Stimulated activated naive B cell treated with anti-CD40 and anti-IgM and Interleukin-4, amounts not matched to agents 10 μg/mL and 1 μg/mL and 100 μg/mL, for 72 hours (primary cell): ENCODE measurements at places on chromosomes 3 and 15.

DNA sequence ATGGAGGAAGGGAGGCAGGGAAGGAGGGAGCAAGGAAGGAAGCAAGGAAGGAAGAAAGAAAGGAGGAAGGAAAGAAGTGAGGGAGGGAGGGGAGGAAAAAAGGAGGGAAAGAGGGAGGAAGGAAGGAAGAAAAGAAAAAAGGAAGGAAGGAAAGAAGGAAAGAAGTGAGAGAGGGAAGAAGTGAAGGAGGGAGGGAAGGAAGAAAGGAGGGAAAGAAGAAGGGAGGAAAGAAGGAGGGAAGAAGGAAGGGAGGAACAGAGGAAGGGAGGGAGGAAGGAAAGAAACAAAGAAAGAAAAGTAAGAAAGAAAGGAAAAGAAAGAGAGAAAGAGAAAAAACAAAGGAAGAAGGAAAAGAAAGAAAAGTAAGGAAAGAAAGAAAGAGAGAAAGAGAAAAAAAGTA is 183.0 kb upstream of the SLC24A5 start:
- no peak overlapping the region for H3K4me3 ChIP-seq
- no peak overlapping the region for H3K27ac ChIP-seq
- no peaks in the 10 kb centered on the region for H3K4me1 ChIP-seq
- no peak for DNase-seq
- no peaks in the 10 kb centered on the region for H3K36me3 ChIP-seq
- no peaks in the 10 kb centered on the region for H3K27me3 ChIP-seq

- DNase-seq: no peak
- H3K4me1 ChIP-seq: peaks cover 9% of the 10 kb centered on the region
- H3K27me3 ChIP-seq: peaks cover 19% of the 10 kb centered on the region
- H3K36me3 ChIP-seq: no peaks in the 10 kb centered on the region
These were observed 346.3 kb upstream of the MDFIC2 start for GRCh38 chr3:70658513-70659310.

DNA sequence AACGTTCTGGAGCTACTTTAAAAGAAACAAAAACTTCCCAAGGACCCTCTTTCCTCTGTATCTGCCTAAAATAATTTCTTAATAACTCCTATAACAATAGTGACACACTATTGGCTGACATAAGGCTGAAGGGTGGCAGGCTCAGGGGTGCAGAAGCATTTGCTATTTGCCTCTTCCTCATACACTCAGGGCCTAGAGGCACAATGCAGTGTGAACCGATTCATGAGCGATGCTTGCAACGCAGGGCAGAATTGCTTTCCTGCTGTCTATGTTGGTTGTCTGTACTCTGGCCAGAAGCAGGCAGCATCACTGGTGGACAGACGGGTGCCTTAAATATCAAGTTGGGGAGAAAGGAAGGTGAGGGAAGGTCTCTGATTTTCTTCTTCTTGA is 157.4 kb downstream of the AGBL1 start:
- peaks cover 22% of the 10 kb centered on the region for H3K27me3 ChIP-seq
- H3K36me3 ChIP-seq: no peaks in the 10 kb centered on the region
- H3K4me1 ChIP-seq: peaks cover 2% of the 10 kb centered on the region
- H3K4me3 ChIP-seq: no peak overlapping the region
- DNase-seq: no peak

DNA sequence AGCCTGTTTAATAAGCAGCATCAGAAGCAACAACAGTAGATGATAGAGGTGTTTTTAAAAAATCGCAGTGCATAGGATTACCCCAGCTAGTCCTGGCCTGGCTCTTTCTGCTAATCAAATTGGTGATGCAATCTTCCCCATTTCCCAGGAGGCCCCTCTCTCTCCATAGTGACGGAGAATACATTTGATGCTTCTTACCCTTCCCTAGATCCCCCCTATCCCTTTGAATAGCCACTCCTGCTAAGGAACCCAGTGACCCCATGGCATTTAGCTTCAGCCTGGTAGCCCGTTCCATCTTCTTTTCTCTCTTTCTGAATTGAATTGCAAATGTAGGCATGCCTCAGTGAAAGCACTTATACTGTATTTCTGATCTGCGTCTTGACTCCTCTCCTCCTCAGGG is 223.6 kb upstream of the GAP43 start:
- no peaks in the 10 kb centered on the region for H3K36me3 ChIP-seq
- no peak overlapping the region for H3K4me3 ChIP-seq
- H3K27me3 ChIP-seq: no peaks in the 10 kb centered on the region

GRCh38 chr3:98563661-98564281 is 29.6 kb downstream of the CPOX start:
- H3K4me3 ChIP-seq: no peak overlapping the region
- no peak for DNase-seq

GRCh38 chr3:67288466-67289106 is 290.5 kb downstream of the KBTBD8 start:
- H3K4me3 ChIP-seq: no peak overlapping the region
- H3K27me3 ChIP-seq: no peaks in the 10 kb centered on the region
- no peaks in the 10 kb centered on the region for H3K36me3 ChIP-seq
- no peak for DNase-seq

- no peaks in the 10 kb centered on the region for H3K36me3 ChIP-seq
- DNase-seq: no peak
- H3K4me1 ChIP-seq: no peaks in the 10 kb centered on the region
- peaks cover 17% of the 10 kb centered on the region for H3K27me3 ChIP-seq
- H3K27ac ChIP-seq: no peak overlapping the region
These were observed 53.4 kb downstream of the SRGAP3 start for GRCh38 chr3:9196020-9196419.

DNA sequence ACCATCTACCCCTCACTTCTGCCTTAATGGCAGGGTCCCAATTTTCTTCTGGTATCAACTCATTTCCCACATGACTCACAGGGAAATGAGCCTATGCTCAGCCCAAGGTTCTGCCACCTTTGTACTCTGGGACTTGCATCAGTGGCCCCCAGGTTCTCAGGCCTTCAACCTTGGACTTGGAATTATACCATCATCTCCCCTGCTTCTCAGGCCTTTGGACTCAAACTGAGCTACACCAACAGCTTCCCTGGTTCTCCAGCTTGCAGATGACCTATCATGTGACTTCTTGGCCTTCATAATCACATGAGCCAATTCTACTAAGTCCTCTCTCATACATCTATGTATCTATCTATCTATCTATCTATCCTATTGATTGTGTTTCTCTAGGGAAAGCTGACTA is 149.5 kb downstream of the PLCH1 start:
- H3K4me1 ChIP-seq: no peaks in the 10 kb centered on the region
- no peak for DNase-seq
- H3K27me3 ChIP-seq: no peaks in the 10 kb centered on the region
- H3K36me3 ChIP-seq: no peaks in the 10 kb centered on the region

DNA sequence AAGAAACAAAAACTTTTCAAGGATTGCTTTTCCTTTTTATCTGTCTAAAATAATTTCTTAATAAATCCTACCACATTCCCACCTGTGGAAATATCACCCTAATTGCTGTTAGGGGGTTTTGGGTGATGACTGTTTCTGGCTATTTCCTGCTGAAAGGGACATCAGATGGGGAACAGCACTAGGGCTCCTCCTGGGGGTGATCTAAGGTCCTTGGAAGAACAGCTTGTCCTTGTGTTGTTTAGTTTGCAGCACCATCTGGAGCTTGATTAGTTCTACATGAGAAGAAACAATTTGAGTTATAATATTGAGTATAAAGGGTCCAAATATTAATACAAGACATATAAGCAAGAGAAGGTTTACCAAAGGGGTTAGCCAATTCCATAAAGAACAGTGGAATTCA is 18.7 kb downstream of the OR5H15 start:
- H3K27me3 ChIP-seq: no peaks in the 10 kb centered on the region
- peaks cover 2% of the 10 kb centered on the region for H3K4me1 ChIP-seq
- no peak overlapping the region for H3K4me3 ChIP-seq
- no peak overlapping the region for H3K27ac ChIP-seq
- DNase-seq: no peak

GRCh38 chr15:63519041-63519440 is 14.6 kb downstream of the USP3 start:
- no peaks in the 10 kb centered on the region for H3K27me3 ChIP-seq
- DNase-seq: no peak
- H3K36me3 ChIP-seq: peaks cover 8% of the 10 kb centered on the region
- H3K27ac ChIP-seq: no peak overlapping the region
- no peak overlapping the region for H3K4me3 ChIP-seq

DNA sequence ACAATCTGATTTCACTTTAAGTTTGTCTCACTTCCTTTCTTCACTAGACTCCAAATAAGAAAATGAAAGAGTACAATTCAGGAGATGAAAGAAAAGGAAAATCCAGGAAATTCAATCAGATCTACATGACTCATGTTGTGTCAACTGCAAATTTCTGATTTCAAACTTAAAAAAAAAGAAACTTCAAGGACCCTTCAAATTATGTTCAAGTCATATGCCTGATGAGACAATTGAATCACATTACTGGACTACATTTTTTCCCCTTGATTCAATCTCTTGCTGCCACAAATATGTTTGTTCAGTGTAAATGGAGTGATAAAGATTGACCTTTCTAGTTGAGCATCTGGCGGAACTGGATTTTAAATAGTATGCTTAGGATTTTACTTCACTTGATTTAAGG is 37.4 kb downstream of the FRMD5 start:
- H3K36me3 ChIP-seq: no peaks in the 10 kb centered on the region
- no peaks in the 10 kb centered on the region for H3K4me1 ChIP-seq
- no peak for DNase-seq
- H3K27ac ChIP-seq: no peak overlapping the region
- H3K27me3 ChIP-seq: peaks cover 18% of the 10 kb centered on the region
- no peak overlapping the region for H3K4me3 ChIP-seq

DNA sequence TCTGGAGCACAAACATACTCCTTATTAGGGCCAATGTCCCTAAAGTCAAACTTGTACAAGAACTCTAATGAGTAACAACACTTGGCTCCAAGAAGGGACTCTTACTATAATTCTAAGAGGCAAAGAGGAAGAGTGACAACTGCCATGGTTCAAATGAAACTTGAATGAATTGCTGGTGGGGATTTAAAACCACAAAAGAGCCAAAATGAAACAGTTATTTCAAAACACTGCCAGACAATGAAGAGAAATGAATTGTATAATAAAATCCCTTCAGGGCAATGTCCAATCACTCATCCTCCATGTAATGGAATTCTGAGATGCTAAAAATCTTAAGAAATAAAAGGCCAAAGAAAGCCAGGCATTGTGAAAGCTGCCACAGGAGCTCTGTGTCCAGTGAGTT is 14.2 kb downstream of the THRB start:
- peaks cover 9% of the 10 kb centered on the region for H3K36me3 ChIP-seq
- no peak for DNase-seq
- H3K4me1 ChIP-seq: peaks cover 12% of the 10 kb centered on the region
- no peak overlapping the region for H3K4me3 ChIP-seq
- H3K27ac ChIP-seq: no peak overlapping the region
- H3K27me3 ChIP-seq: peaks cover 6% of the 10 kb centered on the region

- no peaks in the 10 kb centered on the region for H3K36me3 ChIP-seq
- DNase-seq: no peak
- no peak overlapping the region for H3K4me3 ChIP-seq
- no peak overlapping the region for H3K27ac ChIP-seq
- peaks cover 7% of the 10 kb centered on the region for H3K27me3 ChIP-seq
These were observed 13.1 kb upstream of the EHD4 start for GRCh38 chr15:41985236-41986160.

- H3K36me3 ChIP-seq: peaks cover 51% of the 10 kb centered on the region
- peaks cover 4% of the 10 kb centered on the region for H3K4me1 ChIP-seq
- H3K27ac ChIP-seq: no peak overlapping the region
- H3K27me3 ChIP-seq: no peaks in the 10 kb centered on the region
These were observed 35.6 kb downstream of the ALCAM start for GRCh38 chr3:105402287-105402801.

- no peak overlapping the region for H3K4me3 ChIP-seq
- H3K4me1 ChIP-seq: peaks cover 55% of the 10 kb centered on the region
- H3K36me3 ChIP-seq: peaks cover 7% of the 10 kb centered on the region
- peak; percentile 63 for DNase-seq
These were observed 1.8 kb downstream of the ZBTB38 start for GRCh38 chr3:141370065-141370533.

DNA sequence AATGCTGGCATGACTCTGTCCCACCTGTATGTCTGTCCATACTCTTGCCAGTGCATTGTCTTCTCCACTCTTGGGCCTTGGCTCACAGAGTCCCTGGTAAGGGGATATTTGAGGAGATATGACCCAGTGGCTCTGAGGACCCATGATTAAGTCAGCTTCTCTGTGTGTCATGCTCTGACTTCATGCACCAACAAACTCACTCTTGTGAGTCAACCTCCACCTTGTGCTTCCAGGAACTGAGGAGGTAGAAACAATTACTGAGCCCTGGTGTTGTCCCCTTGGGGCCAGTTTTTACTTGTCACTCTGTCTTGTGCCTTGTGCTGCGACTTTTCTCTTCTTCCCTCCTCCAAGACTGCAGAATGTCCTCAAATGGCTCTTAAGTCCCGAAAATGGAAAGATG is 127.1 kb downstream of the ABHD5 start:
- peak overlapping the region; percentile 33 for H3K27ac ChIP-seq
- peaks cover 23% of the 10 kb centered on the region for H3K27me3 ChIP-seq
- H3K4me1 ChIP-seq: peaks cover 30% of the 10 kb centered on the region
- no peak overlapping the region for H3K4me3 ChIP-seq
- DNase-seq: peak; percentile 58
- H3K36me3 ChIP-seq: no peaks in the 10 kb centered on the region

GRCh38 chr3:24521420-24522145 is 26.9 kb upstream of the THRB start:
- H3K27me3 ChIP-seq: peaks cover 9% of the 10 kb centered on the region
- peak overlapping the region; percentile 51 for H3K27ac ChIP-seq
- H3K36me3 ChIP-seq: no peaks in the 10 kb centered on the region
- H3K4me1 ChIP-seq: peaks cover 31% of the 10 kb centered on the region
- DNase-seq: peak; percentile 33
- peak overlapping the region; percentile 74 for H3K4me3 ChIP-seq

GRCh38 chr15:65862682-65863081 is 6.6 kb upstream of the RAB11A start:
- H3K27ac ChIP-seq: no peak overlapping the region
- H3K4me3 ChIP-seq: no peak overlapping the region
- DNase-seq: peak; percentile 30
- H3K27me3 ChIP-seq: no peaks in the 10 kb centered on the region

DNA sequence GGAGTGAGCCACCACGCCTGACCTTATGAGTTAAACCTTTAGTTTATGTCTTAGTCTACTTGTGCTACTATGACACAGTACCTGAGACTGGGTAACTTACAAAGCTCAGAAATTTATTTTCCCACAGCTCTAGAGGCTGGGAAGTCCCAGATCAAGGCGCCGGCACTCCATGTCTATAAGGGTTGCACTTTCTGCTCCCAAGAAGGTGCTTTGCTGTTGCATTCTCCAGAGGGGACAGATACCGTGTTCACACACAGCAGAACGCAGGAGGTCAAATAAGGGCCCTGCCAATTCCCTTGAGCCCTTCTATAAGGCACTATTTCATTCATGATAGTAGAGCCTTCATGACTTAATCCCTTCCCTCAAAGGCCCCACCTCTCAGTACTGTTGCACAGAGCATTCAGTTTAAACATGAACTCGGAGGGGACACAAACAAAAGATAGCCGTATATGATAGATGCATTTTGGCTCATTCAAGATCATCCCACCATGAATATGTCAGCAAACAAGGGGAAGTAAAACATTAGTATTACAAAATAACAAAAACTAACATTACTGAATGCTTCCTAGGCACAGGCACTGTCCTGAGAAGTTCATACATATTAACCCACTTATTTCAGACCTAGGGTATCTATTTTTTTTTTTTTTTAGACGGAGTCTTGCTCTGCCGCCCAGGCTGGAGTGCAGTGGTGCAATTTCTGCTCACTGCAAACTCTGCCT is 26.5 kb downstream of the PLA1A start:
- peaks cover 54% of the 10 kb centered on the region for H3K4me1 ChIP-seq
- no peak overlapping the region for H3K27ac ChIP-seq
- no peak overlapping the region for H3K4me3 ChIP-seq
- H3K36me3 ChIP-seq: peaks cover 10% of the 10 kb centered on the region
